ENCODE measurements at places on chromosomes 6 and 20. TPM values are rescaled to one million over a fixed set of nuclear protein-coding genes. Genes with fewer than 3 reads are reported as not detected.

DNA sequence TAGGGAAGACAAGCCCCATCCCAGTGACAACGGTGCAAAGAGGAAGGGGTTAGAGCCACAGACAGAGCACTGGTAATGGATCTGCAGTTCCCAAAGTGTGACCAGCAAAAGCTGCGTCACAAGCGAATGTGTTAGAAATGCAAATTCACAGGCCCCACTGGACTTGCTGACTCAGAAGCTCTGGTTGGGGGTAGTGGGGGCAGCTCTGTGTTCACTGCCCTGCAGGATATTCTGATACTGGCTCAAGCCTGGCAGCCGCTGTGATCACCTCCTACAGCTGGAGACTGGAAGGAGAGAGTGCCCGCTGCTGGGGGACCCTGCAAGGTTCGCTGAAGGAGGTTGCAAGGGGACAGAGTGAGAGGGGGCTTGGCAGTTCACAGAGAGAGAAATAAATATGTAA is 179.7 kb upstream of the CDH4 start:
- H3K36me3 ChIP-seq, result no peaks in the 10 kb centered on the region
- DNase-seq, result no peak
- no peak overlapping the region for H3K27ac ChIP-seq
- no peaks in the 10 kb centered on the region for H3K27me3 ChIP-seq
- H3K4me1 ChIP-seq, result no peaks in the 10 kb centered on the region

- no peak overlapping the region for H3K4me3 ChIP-seq
- H3K4me1 ChIP-seq, result no peaks in the 10 kb centered on the region
- no peaks in the 10 kb centered on the region for H3K27me3 ChIP-seq
- H3K27ac ChIP-seq, result no peak overlapping the region
These were observed 240.3 kb downstream of the DLL1 start for GRCh38 chr6:170050591-170051041.

DNA sequence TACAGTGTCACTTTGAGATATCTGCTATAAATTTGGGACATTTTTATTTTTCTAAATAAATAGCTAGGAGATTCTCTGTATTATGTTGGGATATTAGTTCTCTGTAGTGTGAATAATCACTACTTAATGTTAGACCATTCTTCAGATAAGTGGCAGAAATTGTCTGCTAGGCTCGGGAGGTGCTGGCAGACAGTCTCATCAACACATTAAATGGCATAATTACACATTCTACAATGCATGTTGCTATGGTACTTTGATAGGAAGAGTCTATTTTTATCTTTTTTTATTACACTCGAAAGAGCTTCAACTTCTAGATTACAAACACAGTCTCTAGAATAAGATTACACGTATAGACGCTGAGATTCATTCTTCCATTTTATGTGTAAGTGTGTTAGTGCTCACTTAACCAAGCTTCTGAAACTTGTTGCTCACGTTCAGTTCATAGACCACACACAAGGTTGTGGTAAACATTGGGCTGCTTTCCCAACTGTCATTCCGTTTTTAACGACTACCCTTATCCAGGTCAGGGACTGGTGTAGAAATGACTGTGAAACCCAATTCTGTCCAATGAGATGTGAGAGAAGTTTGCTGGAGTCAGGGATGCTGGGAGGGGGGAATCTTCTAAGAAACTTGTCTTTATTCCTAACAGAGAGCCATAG is 78.6 kb downstream of the TPBG start:
- H3K4me3 ChIP-seq, result no peak overlapping the region
- no peaks in the 10 kb centered on the region for H3K36me3 ChIP-seq
- no peaks in the 10 kb centered on the region for H3K27me3 ChIP-seq
- DNase-seq, result no peak
- H3K4me1 ChIP-seq, result no peaks in the 10 kb centered on the region
- H3K27ac ChIP-seq, result no peak overlapping the region

DNA sequence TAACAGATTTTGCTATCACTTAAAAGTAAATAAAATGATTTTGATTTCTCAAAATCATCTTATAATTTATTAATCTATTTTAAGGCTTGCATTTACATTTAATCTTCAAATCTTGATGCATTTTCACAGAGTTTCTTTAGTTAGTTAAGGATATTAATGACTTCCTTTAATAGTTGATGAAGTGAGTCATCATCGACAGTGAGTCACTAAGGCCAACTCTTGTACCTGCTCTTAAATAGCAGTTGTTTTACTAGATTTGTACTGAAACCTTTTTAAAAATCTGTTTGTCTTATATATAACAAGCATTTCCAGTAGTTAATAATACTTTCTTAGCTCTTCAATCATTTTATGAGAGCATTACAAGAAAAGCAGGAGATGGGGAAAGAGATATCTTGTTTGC is 191.7 kb downstream of the ESR1 start:
- no peaks in the 10 kb centered on the region for H3K4me1 ChIP-seq
- no peak overlapping the region for H3K27ac ChIP-seq
- DNase-seq, result no peak

DST gene
- total RNA-seq, result 3.3 TPM

TMEM217 gene
- total RNA-seq, result 1.2 TPM

GRCh38 chr6:154122195-154122925 is 83.3 kb downstream of the OPRM1 start:
- H3K36me3 ChIP-seq, result no peaks in the 10 kb centered on the region
- no peaks in the 10 kb centered on the region for H3K27me3 ChIP-seq
- H3K27ac ChIP-seq, result no peak overlapping the region
- DNase-seq, result no peak

SLC17A2 gene
- total RNA-seq, result not detected

- no peak overlapping the region for H3K4me3 ChIP-seq
- no peak for DNase-seq
- no peaks in the 10 kb centered on the region for H3K27me3 ChIP-seq
- peaks cover 16% of the 10 kb centered on the region for H3K4me1 ChIP-seq
These were observed 9.7 kb downstream of the SCAF8 start for GRCh38 chr6:154742891-154743290.

DNA sequence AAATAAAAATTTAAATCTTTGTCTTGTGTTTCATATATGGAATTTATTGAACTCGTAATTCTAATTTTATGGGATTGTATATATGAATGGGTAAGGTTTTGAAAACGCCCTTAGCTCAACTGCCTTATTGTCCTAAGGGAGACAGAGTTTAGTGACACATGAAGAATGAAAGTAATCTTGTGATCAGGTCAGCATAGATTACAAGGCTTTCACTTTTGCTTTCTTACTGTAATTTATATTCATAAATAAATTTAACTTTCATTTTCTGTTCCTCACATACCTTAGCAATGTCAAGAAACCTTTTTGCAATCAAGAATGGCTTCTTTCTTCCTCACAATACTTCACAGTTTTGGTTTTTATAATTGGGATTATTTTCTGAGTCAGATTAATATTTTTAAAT is 14.4 kb downstream of the KPNA5 start:
- no peak overlapping the region for H3K4me3 ChIP-seq
- peak; percentile 65 for DNase-seq
- peaks cover 23% of the 10 kb centered on the region for H3K36me3 ChIP-seq
- no peaks in the 10 kb centered on the region for H3K27me3 ChIP-seq

EDN1 gene
- total RNA-seq, result 2.6 TPM

DNA sequence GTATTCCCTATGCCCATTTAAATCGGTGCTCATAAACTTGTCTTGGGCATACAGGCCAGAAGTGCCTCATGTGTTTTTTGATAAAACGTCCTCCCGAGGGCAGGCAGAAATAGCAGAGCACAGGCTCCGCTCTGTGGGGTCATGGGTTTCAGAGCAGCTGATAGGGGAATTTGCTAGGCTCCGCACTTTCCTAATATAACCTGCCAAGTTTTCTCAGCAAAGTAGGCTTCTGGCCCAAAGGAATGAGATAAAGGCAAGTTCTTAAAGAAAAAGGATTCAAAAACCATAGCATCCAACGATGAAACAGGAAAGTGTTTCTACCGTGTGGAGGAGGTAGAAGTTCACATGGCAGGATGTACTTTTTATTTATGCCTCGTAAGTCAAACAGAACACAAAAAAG is 69.8 kb upstream of the RALGAPA2 start:
- H3K27ac ChIP-seq, result no peak overlapping the region
- DNase-seq, result no peak
- H3K4me3 ChIP-seq, result no peak overlapping the region
- peaks cover 5% of the 10 kb centered on the region for H3K4me1 ChIP-seq

BPIFB1 gene
- total RNA-seq, result not detected

GINS1 gene
- total RNA-seq, result 3.6 TPM

HUS1B gene
- 2.9 TPM for total RNA-seq

DNA sequence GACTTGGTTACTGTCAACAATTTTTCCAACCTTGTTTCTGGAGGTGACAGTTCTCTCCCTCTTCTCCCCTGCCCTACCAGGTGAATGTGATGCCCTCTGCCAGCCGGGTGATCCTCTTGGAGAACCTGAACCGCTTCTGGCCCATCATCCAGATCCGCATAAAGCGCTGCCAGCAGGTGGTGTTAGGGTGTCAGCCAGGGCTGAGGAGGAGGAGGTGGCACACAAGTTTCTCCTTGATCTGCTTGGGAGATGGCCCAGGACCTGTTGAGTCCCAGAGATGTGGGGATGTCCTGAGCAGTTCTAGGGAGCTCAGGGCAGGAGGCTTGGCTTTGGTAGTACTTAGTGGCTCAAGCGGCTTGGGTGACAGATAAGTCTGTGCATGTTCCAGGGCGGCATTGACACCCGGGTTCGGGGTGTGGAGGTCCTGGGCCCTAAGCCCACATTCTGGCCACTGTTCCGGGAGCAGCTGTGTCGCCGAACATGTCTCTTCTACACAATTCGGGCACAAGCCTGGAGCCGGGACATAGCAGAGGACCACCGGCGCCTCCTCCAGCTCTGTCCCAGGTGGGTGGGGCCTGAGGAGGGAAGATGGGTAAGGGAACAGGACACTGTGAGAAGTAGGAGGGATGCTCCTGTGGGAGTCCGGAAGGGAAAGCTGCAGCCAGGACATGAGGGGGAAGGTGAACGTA is 21.2 kb downstream of the CUL9 start:
- no peaks in the 10 kb centered on the region for H3K27me3 ChIP-seq
- H3K27ac ChIP-seq, result no peak overlapping the region
- H3K4me1 ChIP-seq, result no peaks in the 10 kb centered on the region
- no peaks in the 10 kb centered on the region for H3K36me3 ChIP-seq
- no peak overlapping the region for H3K4me3 ChIP-seq
- DNase-seq, result no peak

PTGIS gene
- total RNA-seq, result not detected

CLPSL1 gene
- not detected for total RNA-seq

DNA sequence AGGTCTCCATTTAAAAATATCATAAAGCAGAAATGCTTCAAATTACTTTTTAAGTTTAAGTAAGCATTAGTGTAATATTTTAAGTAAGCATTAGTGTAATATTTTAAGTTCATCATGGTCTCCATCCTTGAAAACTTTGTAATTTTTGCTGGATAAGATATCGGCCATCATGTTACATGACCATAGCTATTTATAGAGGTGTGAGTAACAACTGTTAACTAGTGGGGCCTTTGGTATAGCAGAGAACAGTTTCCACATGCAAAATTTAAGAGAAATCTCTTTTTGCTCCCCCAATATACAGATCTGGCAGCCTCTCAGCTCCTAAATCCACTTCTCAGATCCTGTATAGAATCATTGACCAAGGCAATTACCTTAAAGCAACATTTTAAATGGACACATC is 468 bp downstream of the TRDN start:
- no peak overlapping the region for H3K4me3 ChIP-seq
- H3K4me1 ChIP-seq, result no peaks in the 10 kb centered on the region
- H3K36me3 ChIP-seq, result no peaks in the 10 kb centered on the region
- no peaks in the 10 kb centered on the region for H3K27me3 ChIP-seq

GRCh38 chr6:170267688-170268087 is 23.2 kb downstream of the DLL1 start:
- H3K27ac ChIP-seq, result no peak overlapping the region
- H3K4me3 ChIP-seq, result no peak overlapping the region
- no peaks in the 10 kb centered on the region for H3K27me3 ChIP-seq
- peaks cover 12% of the 10 kb centered on the region for H3K4me1 ChIP-seq
- H3K36me3 ChIP-seq, result no peaks in the 10 kb centered on the region

FAXC gene
- total RNA-seq, result not detected

LY6G5C gene
- 2.1 TPM for total RNA-seq

GRCh38 chr6:166561771-166562359 is 24.6 kb downstream of the RAMACL start:
- no peak for DNase-seq
- H3K36me3 ChIP-seq, result no peaks in the 10 kb centered on the region
- H3K4me3 ChIP-seq, result no peak overlapping the region
- peaks cover 6% of the 10 kb centered on the region for H3K27me3 ChIP-seq
- H3K27ac ChIP-seq, result no peak overlapping the region
- no peaks in the 10 kb centered on the region for H3K4me1 ChIP-seq

DNA sequence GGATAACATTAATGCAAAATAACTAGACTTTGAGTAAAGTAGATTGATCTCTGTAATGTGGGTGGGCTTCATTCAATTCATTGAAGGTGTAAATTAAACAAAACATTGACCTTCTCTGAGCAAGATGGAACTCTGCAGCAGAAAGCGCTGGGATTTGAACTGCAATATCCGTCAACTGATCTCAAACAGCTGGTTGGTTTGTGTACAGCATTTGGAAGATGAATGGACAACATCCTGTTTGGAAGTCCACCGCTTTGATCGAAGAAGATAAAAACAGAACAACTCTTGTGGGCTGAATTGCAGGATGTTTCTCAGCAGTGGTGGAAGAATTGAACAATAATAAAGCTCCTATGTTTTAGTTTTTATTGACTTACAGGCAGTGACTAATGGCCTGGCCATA is 20.6 kb downstream of the HLA-C start:
- DNase-seq, result no peak
- H3K4me1 ChIP-seq, result no peaks in the 10 kb centered on the region
- H3K27me3 ChIP-seq, result peaks cover 16% of the 10 kb centered on the region
- no peaks in the 10 kb centered on the region for H3K36me3 ChIP-seq

GRCh38 chr20:24117383-24117782 is 128.8 kb upstream of the GGTLC1 start:
- no peak overlapping the region for H3K27ac ChIP-seq
- no peak for DNase-seq
- H3K27me3 ChIP-seq, result no peaks in the 10 kb centered on the region
- H3K4me3 ChIP-seq, result no peak overlapping the region
- H3K4me1 ChIP-seq, result no peaks in the 10 kb centered on the region
